ENCODE measurements at places on chromosomes 5 and 9.

DNA sequence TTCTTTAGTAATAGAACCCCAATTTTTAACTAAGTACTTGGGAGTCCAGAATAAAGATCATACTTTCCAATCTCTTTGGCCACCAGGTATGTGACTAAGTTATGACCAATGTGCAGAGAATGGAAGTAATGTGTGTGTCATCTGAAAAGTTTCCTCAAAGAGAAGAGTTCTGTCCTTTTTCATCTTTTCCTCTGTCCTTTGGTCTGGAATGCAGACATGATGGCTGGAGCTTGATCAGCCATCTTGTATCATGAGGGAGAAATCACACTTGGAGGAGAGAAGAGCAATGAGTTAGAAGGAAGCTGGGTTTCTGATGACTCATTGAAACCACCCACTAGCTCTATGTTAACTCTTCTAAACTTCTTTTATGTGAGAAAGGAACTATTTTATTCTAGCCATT, 5.5 kb upstream of the CPEB4 start:
- DNase-seq = no peak

DNA sequence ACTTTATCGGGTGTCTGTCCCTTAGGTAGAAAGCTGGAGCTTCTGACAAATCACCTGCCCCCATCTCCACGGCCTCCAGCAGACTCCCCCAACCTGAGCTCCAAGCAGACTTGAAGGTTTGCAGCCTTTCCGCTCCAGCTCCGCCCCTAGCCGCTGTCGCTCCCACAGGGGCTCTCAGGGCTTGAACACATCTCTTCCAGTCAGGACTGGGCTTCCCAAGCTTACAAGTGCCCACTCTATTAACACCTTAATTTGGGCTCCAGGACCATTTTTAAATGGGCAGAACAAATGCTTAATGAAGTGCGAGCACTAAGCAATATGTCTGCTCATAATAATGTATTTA, 17.2 kb upstream of the SLC25A51 start:
- no peak for DNase-seq

- DNase-seq = no peak
Observed at GRCh38 chr5:144032375-144032774, 138.1 kb downstream of the YIPF5 start.

DNA sequence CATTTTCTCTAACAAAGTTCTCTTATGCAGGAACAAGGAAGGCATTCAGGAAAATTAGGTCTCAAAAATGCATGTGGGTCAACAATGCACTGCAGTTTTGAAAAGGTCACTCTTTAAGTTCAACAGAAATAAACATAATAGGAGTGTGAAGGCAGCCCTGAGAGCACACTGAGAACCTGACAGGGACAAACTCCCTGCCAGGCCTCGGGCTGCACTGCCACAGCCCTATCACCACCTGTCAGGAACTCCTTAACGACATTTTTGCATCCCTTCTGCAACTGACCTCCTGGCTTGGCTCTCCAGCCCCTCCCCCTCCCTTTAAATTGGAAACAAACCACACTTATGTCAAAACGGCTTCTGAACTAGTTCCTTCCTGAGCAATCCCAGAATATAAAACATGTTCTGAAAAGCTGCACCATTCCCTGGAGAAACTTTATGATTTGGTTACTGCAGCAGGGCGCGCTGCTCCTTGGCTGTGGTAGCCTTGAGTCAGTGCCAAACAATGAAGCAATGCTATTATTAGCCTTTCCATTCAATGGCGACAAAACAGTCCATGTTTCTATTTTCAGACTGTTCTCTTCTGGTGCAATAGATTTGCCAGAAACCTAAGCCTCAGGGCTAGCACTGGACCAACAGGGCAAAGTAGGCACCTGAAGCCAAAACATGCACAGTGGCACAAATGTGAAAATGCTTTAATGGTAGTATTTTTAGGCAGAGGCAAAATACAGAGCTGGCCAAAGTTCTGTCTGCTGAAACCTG, 160.1 kb upstream of the ZNF608 start:
- DNase-seq = peak; percentile 6

DNA sequence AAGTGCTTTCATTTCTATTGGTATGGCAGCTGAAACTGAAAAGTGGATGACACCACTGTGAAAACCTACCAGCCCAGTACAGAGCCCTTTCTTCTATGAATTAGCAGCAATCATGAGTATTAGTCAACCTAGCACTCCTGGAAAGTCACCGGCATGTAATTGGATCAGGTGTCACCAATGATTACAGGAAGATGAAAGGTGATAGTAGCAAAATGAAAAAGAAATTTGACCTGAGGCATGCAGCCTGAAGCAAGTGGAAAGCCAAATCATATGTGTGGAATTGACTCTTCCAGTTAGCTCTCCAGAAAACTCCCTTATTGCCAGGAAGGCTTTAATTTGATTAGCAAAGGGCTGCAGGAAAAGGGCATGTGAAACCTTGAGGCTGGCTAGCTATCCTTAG, 81.2 kb upstream of the NAA35 start:
- DNase-seq = no peak

- peak; percentile 69 for DNase-seq
Observed at GRCh38 chr5:10695055-10695649, 65.9 kb downstream of the DAP start.

DNA sequence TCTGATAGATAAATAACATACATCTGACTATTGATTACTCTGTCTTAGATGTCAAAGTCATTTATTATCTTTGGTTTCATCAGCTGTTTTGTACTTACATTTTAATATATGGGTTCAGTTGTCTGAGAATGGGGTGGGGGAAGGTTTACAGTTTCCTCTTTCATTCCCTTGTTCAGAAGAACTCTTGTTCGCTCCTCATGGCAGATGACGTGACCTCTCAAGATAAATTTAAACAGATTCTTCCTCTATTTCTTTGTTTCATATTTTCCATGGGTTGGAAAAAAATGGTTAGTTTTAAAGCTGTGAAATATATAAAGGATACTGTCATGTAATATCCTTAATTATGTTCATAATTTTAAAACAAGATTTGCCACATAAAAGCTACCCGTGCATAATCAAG, 61.4 kb downstream of the TSSK1B start:
- no peak for DNase-seq

- peak; percentile 30 for DNase-seq
Observed at GRCh38 chr9:127182901-127183746, 60.7 kb upstream of the ANGPTL2 start.

- no peak for DNase-seq
Observed at GRCh38 chr5:40266952-40267351, 412.8 kb upstream of the PTGER4 start.

DNA sequence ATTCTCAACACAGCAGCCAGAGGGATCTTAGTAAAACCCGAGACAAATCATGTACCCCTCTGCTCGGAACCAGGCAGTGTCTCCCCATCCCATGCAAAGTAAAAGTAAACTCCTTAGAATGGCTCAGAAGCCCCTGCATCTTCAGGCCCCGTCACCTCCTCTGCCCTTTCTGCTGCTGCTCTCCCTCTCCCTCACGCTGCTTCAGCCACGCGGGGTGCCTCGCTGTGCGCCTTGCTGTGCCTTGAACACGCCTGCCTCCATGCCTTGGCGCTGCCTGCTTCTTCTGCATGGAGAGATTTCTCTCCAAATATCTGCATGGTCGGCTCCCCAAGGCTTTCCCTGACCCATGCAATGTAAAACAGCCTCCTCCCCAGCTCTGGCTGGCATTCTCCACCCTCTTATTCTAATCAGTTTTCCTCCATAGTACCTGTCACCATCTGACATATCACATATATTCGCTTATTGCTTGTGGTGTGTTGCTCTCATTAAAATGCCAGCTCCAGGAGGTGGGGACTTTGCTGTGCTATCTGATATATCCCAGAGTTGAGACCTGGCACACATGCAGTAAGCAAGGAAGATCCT, 8.0 kb downstream of the GPRIN1 start:
- DNase-seq = no peak

- DNase-seq = no peak
Observed at GRCh38 chr5:89313044-89313443, 430.1 kb upstream of the MEF2C start.

DNA sequence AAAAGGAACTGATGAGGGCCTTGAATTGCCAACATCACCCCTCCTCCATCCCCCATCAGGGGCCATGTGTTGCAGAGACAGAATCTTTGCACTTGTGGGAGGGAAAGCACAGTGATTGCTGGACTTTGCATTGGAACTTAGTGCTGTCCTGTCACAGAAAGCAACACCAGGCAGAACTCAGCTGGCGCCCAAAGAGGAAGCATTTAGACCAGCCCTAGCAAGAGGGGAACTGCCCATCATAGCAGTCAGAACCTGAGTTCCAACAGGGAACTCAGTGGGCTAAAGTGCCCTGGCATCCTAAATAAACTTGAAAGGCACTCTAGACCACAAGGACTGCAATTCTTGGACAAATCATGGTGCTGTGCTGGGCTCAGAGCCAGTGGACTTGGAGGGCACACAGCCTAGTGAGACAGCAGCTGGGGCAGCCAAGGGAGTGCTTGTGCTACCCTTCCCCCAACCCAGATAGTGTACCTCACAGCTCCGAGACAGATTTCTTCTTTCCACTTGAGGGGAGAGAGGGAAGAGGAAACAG, 128.1 kb downstream of the ACTL7B start:
- no peak for DNase-seq

DNA sequence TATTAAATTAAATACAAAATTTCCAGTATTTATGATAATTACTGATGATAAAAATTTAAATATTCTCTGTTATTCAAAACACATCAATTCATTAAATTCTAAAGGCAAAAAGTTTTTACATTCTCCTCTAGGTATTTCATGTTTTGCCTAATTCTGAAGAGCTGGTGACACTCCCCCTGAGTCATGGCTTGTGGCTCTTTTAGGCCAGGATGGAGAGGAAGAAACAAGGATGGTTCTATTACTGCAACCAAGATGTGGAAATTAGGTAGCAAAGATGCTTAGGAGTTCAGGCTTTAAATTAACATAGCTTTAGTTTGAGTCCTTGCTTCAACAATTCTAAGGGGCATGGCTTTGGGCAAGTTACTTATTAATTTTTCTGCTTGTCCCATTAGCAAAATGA, 1295.8 kb downstream of the EFNA5 start:
- no peak for DNase-seq

DNA sequence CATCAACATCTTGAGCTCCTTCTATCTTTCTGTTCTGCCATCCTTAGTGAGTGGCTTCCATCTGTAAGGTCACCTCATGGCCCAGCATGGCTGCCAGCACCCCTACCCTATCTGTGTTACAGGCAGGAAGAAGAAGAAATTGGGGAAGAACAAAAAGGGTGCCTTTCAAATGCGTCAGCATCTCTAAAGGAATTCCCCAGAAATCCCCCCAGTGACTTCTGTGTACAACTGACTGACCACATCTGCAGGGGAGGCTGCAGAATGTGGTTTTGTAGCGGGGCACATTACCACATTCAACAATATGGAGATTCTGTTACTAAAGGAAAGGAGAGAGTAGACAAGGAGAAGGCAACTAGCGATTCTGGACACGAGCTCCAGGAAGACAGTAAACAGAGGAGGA, 40.1 kb downstream of the ALG2 start:
- DNase-seq = no peak

GRCh38 chr9:116939614-116940013, 252.5 kb downstream of the TRIM32 start:
- DNase-seq = no peak

- DNase-seq = no peak
Observed at GRCh38 chr5:55569513-55569865, 34.7 kb upstream of the PLPP1 start.

- DNase-seq = peak; percentile 42
Observed at GRCh38 chr5:141186897-141187512, at the start of gene PCDHB9. Gene PCDHB9 (plus strand): TSS chr5:141187161. CDS start chr5:141187319, 158 bp downstream.

DNA sequence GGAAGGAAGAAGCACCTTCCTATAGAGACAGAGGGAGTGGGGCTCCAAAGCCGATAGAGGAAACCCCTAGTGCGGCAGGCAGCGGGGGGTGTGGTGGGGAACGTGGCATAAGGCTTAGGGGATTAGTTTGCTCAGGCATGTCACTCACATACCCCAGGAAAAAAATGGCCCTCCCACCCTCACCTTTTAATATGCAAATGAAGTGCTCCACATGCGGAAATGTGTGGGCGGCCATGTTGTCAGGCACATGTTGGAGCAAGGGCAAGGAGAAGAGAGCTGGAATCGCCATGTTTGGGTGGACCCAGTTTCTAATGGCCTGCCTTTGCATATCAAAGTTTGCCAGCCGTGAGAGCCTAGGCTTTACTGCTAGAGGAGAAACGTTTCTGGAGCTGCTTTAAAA, 758.8 kb downstream of the NR2F1-AS1 start:
- no peak for DNase-seq

DNA sequence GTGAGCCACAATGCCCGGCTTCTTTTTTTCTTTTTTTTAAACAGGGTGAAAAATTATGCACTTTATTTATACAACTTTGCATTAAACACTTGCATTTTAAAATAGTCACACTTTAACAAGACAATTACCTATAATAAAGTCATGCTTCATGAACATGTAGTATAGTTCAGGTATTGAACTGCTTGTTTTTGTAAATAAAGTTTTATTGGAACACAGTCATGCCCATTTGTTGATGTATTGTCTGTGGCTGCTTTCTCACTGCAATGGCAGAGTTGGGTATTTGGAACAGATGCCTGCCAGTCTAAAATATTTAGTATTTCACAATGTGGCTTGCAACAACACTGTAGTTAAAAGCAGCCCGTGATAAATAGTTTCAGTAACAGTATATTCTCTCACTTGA, 32.8 kb upstream of the CCL21 start:
- DNase-seq = no peak

- no peak for DNase-seq
Observed at GRCh38 chr5:62581836-62582597, 3.4 kb downstream of the LRRC70 start.

GRCh38 chr5:66945389-66946349, 250.9 kb downstream of the CD180 start:
- DNase-seq = no peak

DNA sequence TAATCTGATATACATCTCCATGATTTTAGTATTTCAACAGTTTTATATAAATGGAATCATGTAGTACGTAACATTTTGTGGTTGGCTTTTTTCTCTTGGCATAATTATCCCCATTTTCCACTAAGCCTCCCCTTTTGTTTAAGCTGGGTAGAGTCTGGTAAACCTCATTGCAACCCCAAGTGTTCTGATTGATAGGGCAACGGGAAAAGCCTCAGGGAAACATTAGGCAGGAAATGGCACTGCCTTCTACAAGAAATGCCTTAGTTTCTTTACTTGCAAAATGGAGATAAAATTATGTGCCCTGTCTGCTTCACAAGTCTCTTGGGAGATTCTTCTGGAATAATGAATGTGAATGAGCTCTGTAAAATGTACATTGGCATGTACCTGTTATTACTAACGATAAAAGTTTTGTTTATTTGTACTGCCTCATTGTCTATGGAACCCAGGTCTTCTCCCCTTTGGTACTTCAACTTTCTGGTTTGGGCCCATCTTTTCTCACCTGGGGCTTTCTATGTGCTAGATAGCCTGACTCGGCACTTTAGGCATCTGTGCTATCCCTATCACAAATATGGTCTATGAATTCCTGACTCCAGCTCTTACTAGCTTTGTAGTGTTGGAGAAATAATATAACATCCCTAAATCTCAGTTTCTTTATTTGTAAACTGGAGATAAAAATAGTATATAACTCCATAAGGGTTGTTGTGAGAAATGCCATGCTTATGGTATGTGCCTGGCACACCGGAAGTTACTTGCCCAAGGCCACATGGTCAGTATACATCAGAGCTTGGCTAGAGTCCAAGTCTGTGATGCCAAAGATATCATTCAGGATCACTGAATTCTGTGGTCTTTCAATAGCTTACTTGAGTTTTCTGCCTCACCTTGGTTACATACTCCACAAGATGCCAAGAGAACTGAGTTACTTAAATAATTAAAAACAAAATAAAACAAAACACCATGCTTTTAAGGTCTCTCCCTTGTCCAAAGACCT, 48.2 kb upstream of the ZNF169 start:
- no peak for DNase-seq

All from nephron progenitor cell (in vitro differentiated cells).